ENCODE measurements at places on chromosomes 16 and 17. TPM values are rescaled to one million over a fixed set of nuclear protein-coding genes. Genes with fewer than 3 reads are reported as not detected.

DNA sequence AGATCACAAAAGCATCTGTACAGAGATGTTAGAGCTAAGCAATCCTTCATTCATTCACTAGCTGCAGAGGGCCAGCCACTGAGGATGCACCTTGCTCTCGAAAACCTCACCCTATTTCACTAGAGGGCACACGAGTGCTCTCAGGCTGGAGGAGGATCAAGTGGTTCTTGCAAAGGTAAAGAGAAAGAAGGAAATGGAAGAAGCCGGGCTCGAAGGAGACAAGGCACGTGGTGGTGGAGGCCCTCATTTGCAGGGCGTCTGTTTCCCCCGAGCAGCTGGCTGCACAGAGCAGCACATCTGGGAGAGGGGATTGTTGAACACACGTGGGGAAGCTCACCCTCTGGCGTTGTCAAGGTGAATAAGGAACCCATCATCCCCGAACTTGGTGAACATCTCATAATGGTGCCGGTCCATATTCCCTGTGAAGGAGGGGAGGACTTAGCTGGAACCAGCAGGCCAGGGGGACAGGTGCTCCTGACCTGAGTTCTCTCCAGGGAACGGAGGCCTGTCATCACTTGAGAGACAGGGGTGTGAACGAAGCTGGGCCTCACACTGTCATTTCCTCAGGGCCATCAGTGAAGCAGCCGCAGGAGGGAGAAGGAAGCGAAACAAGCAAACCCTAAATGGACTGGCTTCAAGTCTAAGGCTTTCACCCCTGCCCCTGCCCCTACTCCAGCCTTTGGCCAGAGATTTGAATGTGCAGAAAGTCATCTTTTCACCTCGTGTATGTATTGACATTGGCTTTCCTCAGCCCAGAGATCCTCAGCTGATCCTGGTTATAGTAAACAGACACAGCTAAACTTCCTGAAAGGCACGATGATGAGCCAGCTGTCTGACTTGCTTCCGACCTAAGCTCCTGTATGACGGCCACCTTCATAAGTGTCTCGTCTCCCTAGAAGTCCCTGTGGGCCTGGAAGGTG is 27.6 kb downstream of the PRKAR1A start:
- no peak for DNase-seq

GRCh38 chr16:77288222-77288621 is 89.0 kb downstream of the SYCE1L start:
- no peak for DNase-seq

- DNase-seq: no peak
Measured at GRCh38 chr16:23952128-23952970, 116.6 kb downstream of the PRKCB start.

The CTCF gene
- 35.5 TPM for total RNA-seq

The DYNLRB2 gene
- total RNA-seq: 1.9 TPM

The EXOC7 gene
- 75.3 TPM for total RNA-seq

GRCh38 chr17:51103451-51103850 is 17.2 kb downstream of the SPAG9 start:
- no peak for DNase-seq

- DNase-seq: no peak
Measured at GRCh38 chr17:48308581-48308980, 121.4 kb downstream of the SKAP1 start.

GRCh38 chr17:48571024-48571818 is 6.9 kb downstream of the HOXB4 start:
- no peak for DNase-seq

The CCL1 gene
- total RNA-seq: not detected

- no peak for DNase-seq
Measured at GRCh38 chr17:49996495-49997300, 1.7 kb upstream of the DLX3 start.

- DNase-seq: no peak
Measured at GRCh38 chr17:81553616-81554181, 1.5 kb upstream of the FAAP100 start.

GRCh38 chr17:29674281-29674680 is 51.6 kb upstream of the CORO6 start:
- DNase-seq: no peak

- DNase-seq: no peak
Measured at GRCh38 chr16:79795556-79795955, 195.0 kb upstream of the MAF start.

GRCh38 chr17:2649191-2649590 is 55.7 kb downstream of the PAFAH1B1 start:
- no peak for DNase-seq

DNA sequence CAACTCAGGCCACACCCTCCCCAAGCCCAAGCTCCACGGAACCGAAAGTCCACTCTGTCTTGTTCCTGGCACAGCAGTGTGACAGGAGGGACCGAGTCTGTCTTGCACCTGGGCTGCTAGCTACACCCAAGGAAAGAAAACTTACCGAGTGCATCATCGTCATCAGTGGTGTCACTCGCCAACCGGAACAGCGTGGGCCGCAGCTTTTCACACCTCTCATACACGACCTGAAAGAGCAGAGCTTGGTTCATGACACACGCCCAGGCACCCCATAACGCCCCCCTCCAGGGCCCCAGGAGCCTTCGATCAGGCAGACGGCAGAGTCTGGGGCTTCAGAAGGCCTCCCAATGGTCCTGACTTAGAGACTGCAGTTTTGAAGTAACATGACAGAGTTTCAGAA is 27.5 kb downstream of the GGA2 start:
- DNase-seq: no peak

Measured in urinary bladder (tissue), 4 donors.